ENCODE measurements at places on chromosomes 7 and 10. TPM values are rescaled to one million over a fixed set of nuclear protein-coding genes. Genes with fewer than 3 reads are reported as not detected.

- DNase-seq, result no peak
Observed at GRCh38 chr10:293636-294035, 158.4 kb downstream of the ZMYND11 start.

DNA sequence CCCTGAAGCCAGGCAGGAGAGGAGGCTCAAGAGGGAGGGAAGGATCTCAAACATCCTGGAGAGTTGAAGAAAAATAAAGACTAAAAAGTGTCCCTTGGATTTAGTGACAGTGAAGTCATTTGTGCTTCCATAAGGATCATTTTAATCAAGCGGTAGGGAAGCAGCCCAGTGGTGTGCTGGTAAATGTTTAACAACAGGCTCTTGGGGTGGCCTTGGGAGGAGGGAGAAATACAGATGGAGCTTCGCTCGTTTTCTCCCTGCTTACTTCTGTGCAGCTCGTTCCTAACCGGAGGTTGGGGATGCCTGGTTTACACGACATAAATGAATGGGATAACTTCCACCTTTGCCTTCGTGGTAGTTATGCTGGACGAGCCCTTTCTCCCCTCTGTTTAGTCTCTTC lies 140.0 kb downstream of the CAMK1D start:
- DNase-seq, result no peak

GRCh38 chr7:45682358-45682735 lies 108.2 kb downstream of the ADCY1 start:
- DNase-seq, result no peak

GRCh38 chr10:132445516-132446194 lies 48.7 kb downstream of the PWWP2B start:
- DNase-seq, result no peak

- DNase-seq, result no peak
Observed at GRCh38 chr10:114276066-114276465, 37.0 kb downstream of the VWA2 start.

DNA sequence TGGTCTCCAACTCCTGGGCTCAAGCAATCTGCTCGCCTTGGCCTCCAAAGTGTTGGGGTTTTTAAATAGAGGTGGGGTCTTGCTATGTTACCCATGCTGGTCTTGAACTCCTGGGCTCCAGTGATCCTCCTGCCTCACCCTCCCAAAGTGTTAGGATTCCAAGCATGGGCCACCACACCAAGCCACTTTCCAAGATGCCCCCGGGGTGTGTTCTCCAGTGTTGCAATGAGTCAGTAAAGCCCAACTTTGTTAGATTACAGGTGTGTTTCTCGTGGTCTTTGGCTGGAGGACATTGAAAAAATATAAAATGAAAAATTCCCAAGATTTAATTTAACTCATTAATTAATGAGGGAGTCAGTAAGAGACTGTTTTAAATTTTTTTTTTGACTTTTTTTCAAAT lies 29.2 kb downstream of the TACR2 start:
- no peak for DNase-seq

- DNase-seq, result peak; percentile 11
Observed at GRCh38 chr7:41886901-41887311, 184.0 kb upstream of the INHBA start.

PALD1 gene
- 19.7 TPM for total RNA-seq

CAMK2B gene
- total RNA-seq, result 1.5 TPM

ESYT2 gene
- 218 TPM for total RNA-seq

KCNMA1 gene
- 188 TPM for total RNA-seq

VWDE gene
- not detected for total RNA-seq

All from thoracic aorta (tissue), 2 donors.